Mucosa of descending colon (tissue), 3 donors: ENCODE measurements at places on chromosomes 4 and X.

DNA sequence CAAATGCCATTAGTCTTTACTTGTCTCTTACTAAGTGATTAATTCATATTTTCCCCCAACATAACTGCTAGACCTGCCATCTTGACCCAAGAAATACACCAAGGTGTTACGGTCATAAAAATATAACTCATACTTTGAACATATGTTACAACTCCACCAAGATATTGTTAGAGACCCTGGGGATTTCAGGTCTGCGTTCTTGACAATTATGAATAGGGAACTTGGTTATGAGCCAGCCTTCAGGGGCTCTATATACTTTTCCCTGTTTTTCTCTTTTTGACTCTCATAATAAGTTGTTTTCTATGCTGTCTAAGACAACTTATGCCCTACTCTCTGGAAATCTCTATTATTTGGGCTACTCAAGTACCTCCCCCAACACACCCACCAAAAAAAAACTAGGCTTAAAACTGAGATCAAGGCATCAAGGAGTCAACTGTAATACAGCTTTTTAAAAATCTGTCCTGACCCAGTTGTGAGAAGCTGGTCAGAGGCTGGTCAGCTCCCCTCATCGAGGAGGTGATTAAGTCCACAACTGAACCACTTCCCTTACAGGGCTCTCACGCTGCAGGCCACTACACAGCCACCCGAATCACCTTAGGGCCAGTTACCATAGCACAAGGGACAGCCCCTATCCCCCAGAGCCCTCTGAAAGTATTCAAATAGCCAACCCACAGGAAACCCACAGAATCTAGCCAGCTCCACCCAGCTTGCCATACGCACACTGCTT lies 10.5 kb upstream of the TLR3 start:
- DNase-seq: no peak

- DNase-seq: no peak
Observed at GRCh38 chrX:97551821-97552220, 668.1 kb downstream of the RPA4 start.

- DNase-seq: peak; percentile 4
Observed at GRCh38 chrX:116204932-116205331, 34.4 kb downstream of the AGTR2 start.

DNA sequence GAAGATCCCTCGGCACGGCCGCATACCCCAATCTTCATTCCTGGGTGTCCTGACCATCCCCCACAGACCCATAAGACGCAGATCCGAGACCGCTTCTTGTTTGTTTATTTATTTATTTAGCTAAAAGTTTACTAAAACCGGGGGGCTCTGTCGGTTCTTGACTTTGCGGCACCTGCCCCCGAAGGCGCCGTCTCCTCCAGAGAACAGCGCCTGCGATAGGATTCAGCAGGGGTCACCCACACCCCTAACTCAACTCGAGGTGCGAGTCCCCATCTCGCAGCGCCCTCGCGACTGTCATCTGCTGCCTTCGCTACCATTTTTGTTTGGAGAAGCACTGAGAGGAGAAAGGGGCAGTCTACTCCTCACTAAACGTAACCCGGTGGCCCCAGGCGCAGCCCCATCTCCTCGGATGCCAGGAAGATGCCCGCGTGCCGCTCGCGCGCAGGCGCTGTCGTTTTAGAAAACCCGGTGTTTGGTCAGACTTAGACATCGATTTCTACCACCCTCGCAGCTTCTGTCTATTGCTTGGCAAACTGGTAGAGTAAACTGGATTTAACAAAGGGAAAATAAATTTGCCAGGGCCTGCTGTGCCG lies 18.9 kb upstream of the GPR101 start:
- no peak for DNase-seq

GRCh38 chr4:5134620-5135019 lies 83.3 kb downstream of the STK32B start:
- no peak for DNase-seq

GRCh38 chrX:115553171-115553570 lies 7.8 kb upstream of the PLS3 start:
- DNase-seq: no peak

DNA sequence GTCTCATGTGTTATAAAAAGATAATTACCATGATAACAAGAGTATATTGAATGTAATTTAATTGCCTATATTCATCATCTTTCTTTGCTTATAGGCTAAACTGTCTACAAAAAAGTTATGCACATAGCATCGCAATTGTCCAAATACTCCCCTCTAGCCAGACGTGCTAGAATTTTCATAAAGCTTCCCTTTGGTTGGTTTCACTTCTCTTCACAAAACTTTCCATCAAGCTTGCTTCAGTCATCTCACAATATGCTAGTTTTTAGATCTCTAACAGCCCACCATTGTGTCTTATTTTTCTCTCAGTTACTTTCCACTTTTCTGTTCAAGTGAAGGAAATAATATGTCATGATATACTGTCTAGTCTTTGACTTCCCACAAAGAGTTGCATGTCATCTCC lies 448.3 kb upstream of the SPANXN1 start:
- DNase-seq: no peak

- no peak for DNase-seq
Observed at GRCh38 chr4:156169011-156169410, 215.3 kb upstream of the CTSO start.

DNA sequence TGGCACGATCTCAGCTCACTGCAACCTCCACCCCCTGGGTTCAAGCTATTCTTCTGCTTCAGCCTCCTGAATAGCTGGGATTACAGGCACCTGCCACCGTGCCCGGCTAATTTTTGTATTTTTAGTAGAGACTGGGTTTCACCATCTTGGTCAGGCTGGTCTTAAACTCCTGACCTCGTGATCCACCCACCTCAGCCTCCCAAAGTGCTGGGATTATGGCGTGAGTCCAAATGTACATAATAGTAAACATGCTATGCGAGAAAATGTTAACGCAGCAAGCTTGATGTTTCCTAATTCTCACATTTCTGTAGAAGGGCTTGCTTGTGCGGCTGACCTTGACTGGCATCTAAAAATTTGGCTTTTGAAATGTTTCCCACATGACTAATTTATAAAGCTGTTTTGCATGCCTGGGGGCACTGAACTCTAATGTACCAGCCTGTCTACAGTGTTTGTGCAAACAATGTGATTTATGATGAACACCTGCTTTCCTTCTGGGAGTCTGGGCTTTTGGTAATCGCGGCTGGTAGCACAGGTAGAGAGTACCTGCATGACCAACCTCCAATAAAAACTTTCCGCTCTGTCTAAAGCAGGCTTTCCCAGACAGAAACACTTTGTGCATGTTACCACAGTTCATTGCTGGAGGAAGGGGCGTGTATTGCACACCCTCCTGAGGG lies 216.8 kb downstream of the IL15 start:
- no peak for DNase-seq

GRCh38 chr4:162403932-162404331 lies 240.1 kb upstream of the FSTL5 start:
- no peak for DNase-seq

DNA sequence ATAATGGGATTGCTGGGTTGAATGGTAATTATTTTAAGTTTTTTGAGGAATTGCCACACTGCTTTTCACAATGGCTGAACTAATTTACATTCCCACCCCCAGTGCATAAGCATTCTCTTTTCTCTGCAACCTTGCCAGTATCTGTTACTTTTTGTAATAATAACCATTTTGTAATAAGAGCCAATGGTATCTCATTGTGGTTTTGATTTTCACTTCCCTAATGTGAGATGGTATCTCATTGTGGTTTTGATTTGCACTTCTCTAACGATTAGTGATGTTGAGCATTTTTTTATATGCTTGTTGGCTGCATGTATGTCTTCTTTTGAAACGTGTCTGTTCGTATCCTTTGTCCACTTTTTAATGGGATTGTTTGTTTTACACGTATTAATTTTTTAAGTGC lies 213.1 kb upstream of the HDX start:
- DNase-seq: no peak

GRCh38 chrX:17161991-17162390 lies 213.0 kb upstream of the NHS start:
- no peak for DNase-seq

DNA sequence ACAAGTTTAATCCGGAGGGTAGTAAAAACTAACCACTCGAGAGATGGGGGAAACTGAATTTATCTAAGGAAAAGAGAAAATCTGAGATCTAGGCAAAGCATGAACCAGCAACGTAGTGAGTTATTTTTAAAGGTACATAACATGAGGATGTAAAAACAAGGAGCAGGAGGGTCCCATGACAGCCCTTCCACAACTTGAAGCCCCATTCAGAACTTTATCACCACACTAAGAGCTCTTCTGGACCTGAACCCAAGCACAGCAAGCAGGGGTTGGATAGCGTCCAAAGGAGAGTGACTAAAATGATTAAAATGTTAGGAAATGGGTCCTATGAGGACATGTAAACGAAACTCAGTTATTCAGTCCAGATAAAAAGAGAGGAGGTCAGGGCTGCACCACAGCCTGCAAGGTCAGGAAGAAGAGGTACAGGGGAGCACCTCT lies 16.2 kb downstream of the SH3RF1 start:
- no peak for DNase-seq

GRCh38 chr4:87734936-87735335 lies 64.4 kb upstream of the IBSP start:
- DNase-seq: no peak

- DNase-seq: no peak
Observed at GRCh38 chr4:88971536-88971935, 85.4 kb downstream of the FAM13A start.

DNA sequence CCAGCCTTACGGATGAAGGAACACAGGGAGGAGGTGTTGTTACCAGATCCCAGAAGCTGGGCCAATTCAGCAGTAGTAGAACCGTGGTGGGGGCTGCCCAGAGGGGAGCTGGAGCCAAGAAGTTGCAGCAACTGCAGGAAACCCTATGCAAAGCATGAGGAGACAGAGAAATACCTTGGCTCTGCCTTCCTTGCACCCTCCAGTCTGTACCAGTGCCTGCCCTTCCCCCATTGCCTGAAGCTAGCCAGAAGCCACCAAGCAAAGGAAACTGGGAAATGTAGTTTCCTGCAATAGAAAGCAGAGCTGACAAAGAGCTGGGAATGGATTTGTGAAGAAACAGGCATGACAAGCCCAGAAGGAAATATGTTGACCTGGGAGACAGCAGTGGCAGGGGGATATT lies 108.7 kb upstream of the FUNDC1 start:
- no peak for DNase-seq

- no peak for DNase-seq
Observed at GRCh38 chr4:168797738-168798375, 212.2 kb downstream of the CBR4 start.
